Central memory CD8-positive, alpha-beta T cell (primary cell): ENCODE measurements at places on chromosomes 6 and 20.

DNA sequence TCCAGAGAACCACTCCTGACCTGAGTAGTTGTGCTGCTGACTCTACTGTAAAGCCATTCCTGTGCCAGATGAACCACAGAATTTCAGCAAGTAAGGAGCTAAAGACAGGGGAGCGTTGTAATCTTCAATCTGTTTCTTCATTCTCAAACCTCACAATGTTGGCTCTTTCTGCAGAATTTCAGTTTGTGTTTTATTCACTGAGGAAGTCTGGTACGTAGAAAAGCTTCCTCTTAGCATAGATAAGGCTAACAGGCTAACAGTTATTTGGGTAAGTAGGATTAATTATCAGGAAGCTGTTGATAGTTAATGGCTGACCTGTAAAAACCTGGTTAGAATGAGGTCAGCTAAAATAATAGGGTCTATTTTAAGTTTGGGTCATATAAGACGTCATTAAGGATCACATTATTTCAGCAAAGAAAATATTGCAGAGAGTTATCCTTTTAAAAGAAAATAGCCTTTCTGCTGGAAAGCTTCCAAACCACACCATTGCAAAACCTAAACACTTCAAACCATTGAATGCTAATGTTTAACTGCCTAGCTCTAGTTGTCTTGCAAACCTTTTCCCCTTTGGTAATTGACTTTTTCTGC, 14.1 kb upstream of the TENT5A start:
- H3K36me3 ChIP-seq: no peaks in the 10 kb centered on the region
- no peak overlapping the region for H3K27ac ChIP-seq
- no peak for DNase-seq
- no peaks in the 10 kb centered on the region for H3K27me3 ChIP-seq
- no peak overlapping the region for H3K4me3 ChIP-seq

GRCh38 chr20:36873498-36874189, 2.3 kb upstream of the TLDC2 start:
- no peaks in the 10 kb centered on the region for H3K36me3 ChIP-seq
- H3K4me3 ChIP-seq: no peak overlapping the region
- H3K27me3 ChIP-seq: no peaks in the 10 kb centered on the region
- DNase-seq: no peak

DNA sequence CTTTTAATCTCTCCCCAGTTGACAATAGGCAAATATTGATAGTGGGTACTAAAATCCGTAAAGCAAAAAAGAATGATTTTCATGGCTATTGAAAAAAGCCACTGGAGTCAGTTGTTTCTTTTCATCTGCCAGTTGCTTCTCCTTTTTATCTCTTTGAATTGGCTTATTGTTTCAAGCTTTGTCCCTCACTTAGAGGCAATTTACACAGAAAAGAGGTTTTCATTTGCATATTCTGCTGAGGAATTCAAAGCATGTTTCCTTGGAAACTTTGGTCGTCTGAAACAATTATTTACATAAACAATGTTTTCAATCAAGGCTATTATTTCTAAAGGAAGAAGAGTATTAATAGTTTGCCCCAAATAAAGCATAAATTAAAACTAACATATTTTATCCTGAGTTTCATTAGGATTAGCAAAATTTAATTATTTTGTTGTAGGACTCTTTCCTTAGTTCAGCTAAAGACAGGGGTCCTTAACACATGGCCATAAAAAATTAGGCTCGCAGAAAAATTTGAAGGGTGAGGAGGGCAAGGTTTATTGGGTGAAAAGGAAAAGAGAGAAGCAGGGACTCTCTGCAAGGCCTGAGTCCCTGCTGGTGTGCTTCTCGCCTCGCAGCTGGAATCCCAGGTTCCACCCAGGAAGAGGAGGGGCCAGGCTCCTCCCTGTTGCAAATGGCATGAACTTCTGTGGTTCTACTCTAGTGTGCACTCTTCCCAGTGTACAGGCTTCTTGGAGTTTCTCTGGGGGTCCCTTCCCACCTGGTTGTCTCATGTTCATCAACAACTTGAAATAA, 138.8 kb upstream of the LAMA2 start:
- peaks cover 42% of the 10 kb centered on the region for H3K27me3 ChIP-seq
- no peaks in the 10 kb centered on the region for H3K4me1 ChIP-seq
- no peak overlapping the region for H3K27ac ChIP-seq
- no peak for DNase-seq
- no peak overlapping the region for H3K4me3 ChIP-seq
- H3K36me3 ChIP-seq: no peaks in the 10 kb centered on the region

GRCh38 chr6:90106449-90106848, 190.2 kb downstream of the BACH2 start:
- no peak for DNase-seq
- peaks cover 39% of the 10 kb centered on the region for H3K4me1 ChIP-seq
- H3K36me3 ChIP-seq: peaks cover 7% of the 10 kb centered on the region
- H3K4me3 ChIP-seq: no peak overlapping the region

DNA sequence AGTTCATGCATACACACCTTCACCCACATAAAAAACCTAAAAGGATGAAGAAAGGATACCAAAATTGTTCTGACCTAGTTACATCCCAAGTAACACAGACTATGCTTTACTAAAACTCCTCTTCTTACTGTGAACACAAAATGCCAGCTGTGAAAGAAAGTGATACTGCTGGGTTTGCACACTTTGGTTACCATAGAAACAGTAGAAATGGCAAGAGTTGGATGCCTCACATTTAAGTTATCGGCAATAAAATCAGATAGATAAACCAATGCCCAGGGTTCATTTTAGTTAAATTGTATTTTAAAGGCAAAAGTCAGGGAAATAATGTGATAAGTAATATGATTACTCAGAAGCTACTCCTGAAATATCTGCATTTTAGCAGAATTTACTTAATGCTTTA, 161.9 kb downstream of the CDK19 start:
- H3K4me3 ChIP-seq: no peak overlapping the region
- no peaks in the 10 kb centered on the region for H3K36me3 ChIP-seq
- no peak for DNase-seq
- H3K4me1 ChIP-seq: no peaks in the 10 kb centered on the region
- no peaks in the 10 kb centered on the region for H3K27me3 ChIP-seq

GRCh38 chr20:50520222-50520880, 10.2 kb downstream of the PTPN1 start:
- H3K27me3 ChIP-seq: no peaks in the 10 kb centered on the region
- peak overlapping the region; percentile 78 for H3K4me3 ChIP-seq
- peak overlapping the region; percentile 92 for H3K27ac ChIP-seq
- no peak for DNase-seq

- H3K27ac ChIP-seq: no peak overlapping the region
- no peaks in the 10 kb centered on the region for H3K27me3 ChIP-seq
- H3K4me1 ChIP-seq: peaks cover 3% of the 10 kb centered on the region
- no peak overlapping the region for H3K4me3 ChIP-seq
- no peaks in the 10 kb centered on the region for H3K36me3 ChIP-seq
- no peak for DNase-seq
These were observed 17.7 kb downstream of the C20orf203 start for GRCh38 chr20:32655903-32656512.

DNA sequence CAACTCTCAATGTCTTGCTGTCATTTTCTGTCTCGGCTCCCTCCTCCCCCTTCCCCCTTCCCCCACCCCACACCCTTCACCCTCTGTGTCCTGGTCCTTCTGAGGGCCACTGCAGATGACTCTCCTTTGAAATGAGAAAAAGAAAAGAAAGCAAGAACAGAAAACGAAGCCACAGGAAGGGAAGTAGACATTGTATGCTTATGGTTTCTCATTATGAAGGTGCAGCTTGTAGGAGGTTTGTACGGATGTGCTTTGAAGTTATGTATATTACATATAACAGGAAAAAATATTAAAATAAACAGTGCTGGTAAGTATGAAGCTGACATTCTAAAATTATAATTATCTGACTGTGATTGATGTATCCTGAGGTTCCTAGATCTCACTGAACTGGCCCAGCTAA, 6.3 kb upstream of the AAR2 start:
- H3K4me3 ChIP-seq: no peak overlapping the region
- no peak overlapping the region for H3K27ac ChIP-seq
- no peak for DNase-seq
- H3K27me3 ChIP-seq: peaks cover 49% of the 10 kb centered on the region

GRCh38 chr6:72984981-72985665, 240.2 kb downstream of the KHDC1L start:
- no peak for DNase-seq
- no peak overlapping the region for H3K27ac ChIP-seq
- H3K4me3 ChIP-seq: no peak overlapping the region
- H3K4me1 ChIP-seq: no peaks in the 10 kb centered on the region
- no peaks in the 10 kb centered on the region for H3K27me3 ChIP-seq

DNA sequence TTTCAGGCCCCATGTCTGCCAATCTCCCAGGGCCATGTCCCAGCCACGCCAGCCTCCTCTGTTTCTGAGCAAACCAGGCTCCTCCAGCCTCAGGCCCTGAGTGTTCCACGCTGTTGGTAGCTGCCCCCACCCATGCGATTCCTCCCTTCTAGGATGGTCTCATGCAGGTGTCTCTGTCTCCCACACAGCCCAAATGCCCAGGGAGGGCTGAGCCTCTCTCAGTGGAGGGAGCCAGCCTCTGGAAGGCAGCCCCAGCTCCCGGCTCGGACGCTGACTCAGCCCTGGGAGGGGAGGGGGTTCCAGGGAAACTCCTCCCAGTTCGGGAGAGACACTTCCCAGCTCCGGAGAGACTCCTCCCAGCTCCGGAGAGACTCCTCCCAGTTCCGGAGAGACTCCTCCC, 122.9 kb upstream of the AFDN start:
- peaks cover 40% of the 10 kb centered on the region for H3K27me3 ChIP-seq
- H3K27ac ChIP-seq: no peak overlapping the region

- H3K36me3 ChIP-seq: no peaks in the 10 kb centered on the region
- DNase-seq: no peak
- no peak overlapping the region for H3K4me3 ChIP-seq
- H3K27me3 ChIP-seq: no peaks in the 10 kb centered on the region
- peak overlapping the region; percentile 13 for H3K27ac ChIP-seq
These were observed 8.4 kb upstream of the E2F1 start for GRCh38 chr20:33694639-33695012.

DNA sequence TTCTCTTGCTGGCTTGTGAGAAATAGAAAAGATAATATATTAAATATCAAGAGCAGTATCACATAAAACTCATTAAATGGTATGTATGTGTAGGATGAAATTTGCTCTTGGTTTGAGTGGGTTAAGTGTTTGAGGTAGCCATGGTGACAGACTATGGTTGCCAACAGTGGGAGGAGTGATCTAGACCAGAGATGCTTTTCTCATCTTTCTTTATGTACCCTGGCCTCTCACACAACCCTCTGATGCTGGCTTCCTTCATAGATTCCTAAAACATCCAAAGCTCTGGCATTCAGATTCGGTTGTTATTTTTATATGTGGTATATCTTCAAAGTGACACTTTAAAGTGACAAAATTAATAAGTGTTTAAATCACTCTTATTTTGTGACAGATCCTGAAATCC, 9.0 kb upstream of the MLIP start:
- no peaks in the 10 kb centered on the region for H3K27me3 ChIP-seq
- H3K4me1 ChIP-seq: no peaks in the 10 kb centered on the region
- H3K4me3 ChIP-seq: no peak overlapping the region
- no peak for DNase-seq

DNA sequence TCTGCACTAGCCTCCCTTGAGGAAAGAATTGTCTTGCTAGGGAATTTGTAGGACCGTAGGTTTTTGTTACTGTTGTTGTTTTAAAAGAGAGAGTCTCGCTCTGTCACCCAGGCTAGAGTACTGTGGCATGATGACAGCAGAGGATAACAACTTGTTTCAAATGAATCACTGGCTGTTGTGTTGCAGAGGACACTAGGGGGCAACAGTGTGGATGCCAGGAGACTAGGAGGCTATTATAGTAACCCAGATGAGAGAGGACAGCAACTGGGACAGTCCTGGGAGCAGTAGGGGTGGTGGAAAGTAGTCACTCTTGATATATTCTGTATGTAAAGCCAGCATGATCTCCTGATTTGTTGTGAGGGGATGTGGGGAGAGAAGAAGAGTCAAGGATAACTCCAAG, 41.8 kb upstream of the LAMA4 start:
- DNase-seq: no peak
- H3K4me3 ChIP-seq: no peak overlapping the region
- peaks cover 60% of the 10 kb centered on the region for H3K27me3 ChIP-seq
- H3K27ac ChIP-seq: no peak overlapping the region

DNA sequence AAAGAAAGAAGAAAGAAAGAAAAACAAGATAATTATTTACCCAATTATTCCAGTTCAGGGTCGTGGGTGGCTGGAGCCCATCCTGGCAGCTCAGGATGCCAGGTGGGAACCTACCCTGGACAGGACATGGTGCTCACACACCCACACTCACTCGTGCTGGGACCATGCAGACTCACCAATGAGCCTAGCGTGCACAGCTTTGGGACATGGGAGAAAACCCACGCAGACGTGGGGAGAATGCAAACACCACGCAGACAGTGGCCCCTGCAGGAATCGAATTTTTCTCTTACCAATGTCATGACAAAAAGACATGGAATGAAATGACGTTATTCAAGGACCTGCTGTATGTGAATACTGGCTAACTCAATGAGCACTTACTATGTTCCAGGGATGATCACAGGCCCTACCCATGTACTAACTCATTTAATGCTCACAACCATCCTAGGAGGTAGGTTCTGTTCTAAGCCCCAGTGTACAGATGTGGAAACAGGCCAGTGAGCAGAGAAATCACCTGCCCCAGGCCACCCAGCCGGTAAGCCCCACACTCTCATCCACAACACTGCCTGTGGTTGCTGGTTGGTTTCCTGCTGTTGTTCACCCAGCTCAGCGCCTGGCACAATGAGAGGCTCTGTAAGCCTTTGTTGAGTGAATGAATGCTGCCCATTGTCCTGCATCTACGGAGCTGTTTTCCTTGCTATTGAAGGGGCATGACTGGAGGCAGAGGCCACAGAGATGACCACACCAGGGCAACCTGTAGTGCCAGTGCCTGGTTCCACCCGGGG, 6.8 kb upstream of the PI16 start:
- peaks cover 1% of the 10 kb centered on the region for H3K36me3 ChIP-seq
- peak; percentile 21 for DNase-seq
- peak overlapping the region; percentile 69 for H3K27ac ChIP-seq
- peaks cover 25% of the 10 kb centered on the region for H3K4me1 ChIP-seq
- H3K4me3 ChIP-seq: no peak overlapping the region

DNA sequence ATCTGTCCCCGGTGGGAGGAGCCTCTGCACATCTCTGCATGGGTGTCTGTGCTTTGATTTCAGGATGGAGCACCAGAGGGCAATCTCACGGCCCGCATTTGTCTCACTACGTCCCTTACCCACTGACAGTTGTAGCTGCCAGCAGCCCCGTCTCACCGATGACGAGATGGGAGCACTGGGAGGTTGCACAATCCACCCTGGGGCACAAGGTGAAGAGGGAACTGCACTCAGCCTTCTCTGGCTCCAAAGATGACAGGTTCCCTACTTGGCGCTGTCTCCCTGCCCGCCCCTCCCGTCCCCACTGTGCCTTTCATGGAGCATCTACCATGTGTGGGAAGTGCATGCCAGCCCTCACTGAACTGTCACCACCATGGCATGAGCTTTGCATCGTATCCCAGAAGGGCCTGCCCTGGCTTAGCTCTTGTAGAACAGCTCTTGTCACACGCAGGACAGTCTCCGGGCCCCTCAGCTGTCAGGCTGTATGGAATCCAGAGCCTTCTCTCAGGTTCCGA, 99.9 kb upstream of the PMEPA1 start:
- no peak overlapping the region for H3K27ac ChIP-seq
- no peak overlapping the region for H3K4me3 ChIP-seq
- H3K36me3 ChIP-seq: no peaks in the 10 kb centered on the region
- DNase-seq: no peak
- peaks cover 49% of the 10 kb centered on the region for H3K27me3 ChIP-seq
